ENCODE measurements at places on chromosomes 3 and 15. TPM values are rescaled to one million over a fixed set of nuclear protein-coding genes. Genes with fewer than 3 reads are reported as not detected.

Gene MST1
- 45.5 TPM for total RNA-seq

DNA sequence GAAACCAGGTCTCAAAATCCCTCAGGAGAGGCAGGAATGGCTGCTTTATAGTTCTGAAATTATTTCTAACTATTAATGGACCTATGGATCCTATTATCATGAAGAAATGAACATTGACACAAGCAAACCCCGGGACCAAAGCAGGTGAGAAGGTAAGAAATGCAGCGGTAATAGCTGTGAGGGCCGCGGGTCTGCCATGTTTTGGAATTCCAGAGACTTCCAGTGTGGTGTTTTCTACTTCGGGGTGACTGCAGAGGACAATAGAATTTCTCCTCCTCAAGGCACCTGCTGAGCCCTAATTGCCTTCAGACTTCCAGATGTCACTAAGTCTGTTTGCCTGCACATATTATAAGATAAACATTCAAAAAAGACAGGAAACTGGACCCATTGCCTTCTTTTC is 437.4 kb downstream of the GABRG3 start:
- no peak for DNase-seq

GRCh38 chr15:94026458-94027304 is 204.7 kb upstream of the MCTP2 start:
- DNase-seq: no peak

Gene WDR76
- total RNA-seq: 3.0 TPM

- DNase-seq: no peak
Measured at GRCh38 chr3:177343122-177343625, 145.9 kb upstream of the TBL1XR1 start.

DNA sequence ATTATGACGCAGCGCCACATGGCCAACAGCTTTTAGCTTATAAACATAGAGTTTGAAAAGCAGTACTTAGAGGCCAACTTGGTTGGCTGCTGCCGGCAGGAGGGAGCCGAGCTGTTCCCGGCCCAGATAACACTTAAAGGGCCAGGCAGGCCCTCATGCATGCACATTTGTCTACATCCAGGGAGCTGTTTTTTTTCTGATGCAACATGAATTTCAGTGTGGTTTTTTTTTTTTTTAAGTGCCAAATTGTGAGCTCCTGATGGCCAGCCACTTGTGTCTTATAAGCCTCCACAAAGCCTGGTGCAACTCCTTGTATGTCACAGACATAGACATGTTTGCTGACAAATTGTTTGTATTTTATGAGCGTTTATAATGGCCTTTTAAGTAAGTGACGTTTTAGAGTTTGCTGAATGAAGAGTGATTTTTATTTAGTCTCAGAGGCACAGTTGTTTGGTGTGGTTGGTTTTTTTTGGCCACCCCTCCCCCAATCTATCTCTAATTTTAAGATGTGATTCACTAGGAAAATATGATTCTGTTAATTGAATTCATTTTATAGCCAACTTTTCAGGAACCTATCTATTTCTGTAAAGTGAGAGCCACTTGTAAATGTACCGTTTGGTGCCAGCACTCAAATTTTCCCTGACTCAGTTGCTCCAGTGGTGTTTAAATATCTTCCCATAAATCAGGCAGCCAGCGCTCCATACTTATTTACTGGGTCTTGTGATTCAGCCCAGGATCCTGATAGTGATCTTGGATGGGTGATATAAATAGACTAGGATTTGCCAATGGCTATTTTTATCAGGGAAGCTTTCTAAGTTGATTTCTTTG is 134.3 kb downstream of the VGLL4 start:
- peak; percentile 77 for DNase-seq

Gene TTC21A
- total RNA-seq: 13.4 TPM

DNA sequence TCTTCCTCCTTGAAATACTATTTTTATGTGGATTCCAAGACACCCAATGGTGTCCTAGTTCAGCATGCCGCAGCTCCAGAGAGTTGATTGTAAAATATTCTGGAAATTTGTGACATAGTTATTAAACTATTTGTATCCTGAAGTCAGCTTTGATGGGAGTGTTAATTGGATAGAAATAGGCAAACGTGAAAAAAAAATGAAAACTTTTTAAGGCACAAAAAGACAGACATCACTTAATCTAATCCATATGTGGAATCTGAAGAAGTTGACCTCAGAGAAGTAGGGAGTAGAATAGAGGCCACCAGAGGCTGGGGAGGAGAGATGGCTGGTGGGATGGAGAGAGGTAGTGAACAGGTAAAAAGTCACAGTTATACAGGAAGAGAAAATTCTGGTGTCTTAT is 704.2 kb downstream of the ROBO1 start:
- DNase-seq: no peak

Gene CPN2
- total RNA-seq: 0.12 TPM

Gene ANKRD34C
- not detected for total RNA-seq

Gene CERS3
- not detected for total RNA-seq

GRCh38 chr15:96893159-96893906 is 562.8 kb downstream of the NR2F2 start:
- DNase-seq: peak; percentile 34

- no peak for DNase-seq
Measured at GRCh38 chr3:105606016-105606415, 239.3 kb downstream of the ALCAM start.

Gene MUC20
- 198 TPM for total RNA-seq

Gene RBP2
- total RNA-seq: 12.2 TPM

DNA sequence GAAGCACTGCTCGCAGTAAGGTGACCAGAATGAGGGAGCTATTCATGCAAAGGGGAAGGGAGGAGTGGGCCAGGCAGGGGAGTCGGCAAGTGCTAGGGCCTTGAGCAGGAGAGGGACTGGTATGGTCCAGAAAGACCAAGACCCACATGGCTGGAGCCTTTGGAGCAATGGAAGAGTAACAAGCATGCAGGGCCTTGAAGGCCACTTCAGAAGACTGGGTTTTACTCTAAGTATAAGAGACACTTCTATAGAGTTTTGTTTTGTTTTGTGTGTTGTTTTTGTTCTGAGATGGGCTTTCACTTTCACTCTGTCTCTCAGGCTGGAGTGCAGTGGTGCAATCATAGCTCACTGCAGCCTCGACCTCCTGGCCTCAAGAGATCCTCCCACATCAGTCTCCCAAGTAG is 42.0 kb downstream of the BFSP2 start:
- no peak for DNase-seq

DNA sequence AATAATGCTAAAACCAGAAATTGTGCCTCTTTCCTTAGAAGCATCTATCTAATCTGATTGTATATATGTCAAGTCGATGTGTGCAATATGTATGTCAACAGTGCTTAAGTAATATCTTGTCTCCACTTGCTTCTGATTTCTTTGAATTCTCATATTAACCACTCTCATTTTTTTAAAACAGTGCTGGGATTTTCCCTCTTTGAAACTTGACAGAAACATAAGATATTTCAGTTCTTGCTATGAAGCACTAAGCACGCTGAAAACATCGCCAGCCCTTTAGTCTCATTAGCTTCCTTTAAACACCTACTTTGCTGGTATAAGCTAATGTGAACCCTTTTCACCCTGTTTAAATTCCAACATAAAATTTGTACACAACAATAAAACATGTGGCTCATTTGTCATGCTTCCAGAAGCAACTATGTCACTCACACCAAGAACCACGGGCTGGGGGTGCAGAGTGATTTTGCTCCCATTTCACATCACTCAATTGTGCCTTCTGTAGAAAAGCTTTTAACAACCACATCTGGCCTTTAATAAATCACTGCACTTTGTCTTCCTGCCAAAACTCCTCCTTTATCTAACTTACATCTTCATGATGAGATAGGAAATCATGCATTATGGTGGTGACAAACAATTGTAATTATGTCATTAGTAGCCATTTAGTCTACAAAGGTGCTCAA is 185.2 kb downstream of the FOXP1 start:
- no peak for DNase-seq

DNA sequence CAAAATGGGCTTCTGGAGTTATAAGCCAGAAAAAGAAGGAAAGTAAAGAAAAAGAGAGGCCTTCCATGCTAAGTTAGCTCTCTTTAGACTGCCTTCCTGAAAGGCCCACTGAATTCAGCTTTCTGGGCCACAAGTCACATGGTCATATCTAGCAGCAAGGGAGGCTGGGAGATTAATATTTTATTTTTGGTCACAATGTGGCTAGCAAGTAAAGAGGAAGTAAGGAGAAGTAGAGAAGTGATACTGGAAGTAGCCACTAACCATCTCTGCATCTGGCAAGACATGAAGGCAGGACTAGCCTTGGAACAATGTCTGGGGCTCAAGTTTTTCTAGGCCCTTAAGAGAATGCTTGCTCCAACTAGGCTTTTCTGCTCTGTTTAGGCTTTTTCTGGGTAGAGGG is 81.8 kb upstream of the UBE2E1 start:
- no peak for DNase-seq

GRCh38 chr15:94411846-94412245 is 180.5 kb downstream of the MCTP2 start:
- DNase-seq: no peak

GRCh38 chr15:95051861-95052260 is 820.5 kb downstream of the MCTP2 start:
- DNase-seq: no peak

Gene ARHGAP11A
- total RNA-seq: 4.1 TPM

Gene SCN11A
- 0.09 TPM for total RNA-seq
